ENCODE measurements at places on chromosomes 16 and 17.

- DNase-seq: no peak
These were observed 4.1 kb upstream of the PITPNA start for GRCh38 chr17:1566505-1567199.

DNA sequence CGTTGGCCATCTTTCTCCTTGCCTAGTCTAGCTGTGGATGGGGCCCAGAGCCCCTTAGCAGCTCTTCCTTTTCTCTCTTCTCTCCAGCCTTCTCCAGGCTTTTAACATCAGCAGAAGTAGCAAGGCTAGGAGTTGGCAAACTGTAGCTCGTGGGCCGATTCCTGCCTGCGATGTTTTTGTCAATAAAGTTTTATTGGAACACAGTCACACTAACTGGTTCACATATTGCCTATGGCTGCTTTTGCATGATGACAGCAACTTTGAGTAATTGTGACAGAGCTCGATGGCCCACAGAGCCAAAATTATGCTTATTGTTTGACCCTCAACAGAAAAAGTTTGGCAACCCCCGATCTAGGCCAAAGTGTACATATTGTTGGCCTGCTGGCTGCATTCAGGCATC, 199.9 kb downstream of the RBFOX1 start:
- no peak for DNase-seq

- DNase-seq: no peak
These were observed 4.2 kb upstream of the GFOD2 start for GRCh38 chr16:67723151-67723910.

DNA sequence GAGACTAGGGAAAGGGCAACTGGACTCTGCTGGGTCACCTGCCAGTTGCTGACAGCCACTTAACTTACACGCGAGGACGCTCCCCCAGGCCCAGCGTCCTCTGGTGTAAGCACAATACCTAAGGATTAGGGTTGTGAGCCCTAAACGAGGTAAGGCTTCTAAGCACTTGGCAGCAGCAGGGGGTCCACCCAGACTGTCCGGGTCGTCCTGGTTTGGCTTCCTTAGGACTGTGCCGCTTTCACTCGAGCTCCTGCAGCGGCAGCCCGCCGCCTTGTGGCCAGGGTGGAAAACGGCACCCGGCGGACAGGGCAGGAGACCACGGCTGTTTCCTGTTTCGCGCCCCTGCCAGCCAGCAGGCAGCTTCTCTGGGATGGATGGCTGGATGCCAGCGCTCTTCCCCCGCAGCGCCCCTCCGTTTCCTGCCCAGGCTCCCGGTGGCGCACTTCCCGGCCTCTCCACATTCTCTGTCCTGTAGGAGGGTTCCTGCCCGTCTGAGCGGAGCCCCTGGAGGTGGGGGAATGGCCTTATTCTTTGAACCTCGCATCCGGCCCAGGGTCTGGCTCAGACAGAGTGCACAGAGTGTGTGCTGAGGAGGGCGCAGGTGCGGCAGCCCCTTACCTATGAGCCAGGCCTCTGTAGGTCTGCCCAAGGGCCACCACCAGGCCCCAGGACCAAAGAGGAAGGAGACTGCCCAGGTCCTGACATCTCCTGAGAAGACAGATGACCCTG, 47.0 kb upstream of the AMZ2 start:
- peak; percentile 91 for DNase-seq

DNA sequence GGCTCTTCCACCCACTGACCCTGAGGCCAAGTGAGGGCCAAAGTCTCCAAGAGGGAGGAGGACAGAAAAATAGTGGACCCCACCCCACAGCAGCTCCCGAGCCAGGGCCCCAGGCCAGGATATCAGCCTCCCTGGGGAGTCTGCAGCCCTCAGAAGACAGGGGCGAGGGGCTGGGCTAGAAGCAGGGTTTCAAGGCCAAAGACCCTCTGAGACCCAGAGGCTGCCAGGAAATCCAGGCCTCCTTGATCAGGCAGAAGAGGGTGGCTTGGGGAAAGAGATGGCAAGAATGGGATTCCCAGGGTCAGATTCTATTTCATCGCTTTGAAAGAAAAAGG, 156.1 kb downstream of the ZNF423 start:
- no peak for DNase-seq

- DNase-seq: no peak
These were observed 27.3 kb downstream of the NUP85 start for GRCh38 chr17:75232786-75233185.

DNA sequence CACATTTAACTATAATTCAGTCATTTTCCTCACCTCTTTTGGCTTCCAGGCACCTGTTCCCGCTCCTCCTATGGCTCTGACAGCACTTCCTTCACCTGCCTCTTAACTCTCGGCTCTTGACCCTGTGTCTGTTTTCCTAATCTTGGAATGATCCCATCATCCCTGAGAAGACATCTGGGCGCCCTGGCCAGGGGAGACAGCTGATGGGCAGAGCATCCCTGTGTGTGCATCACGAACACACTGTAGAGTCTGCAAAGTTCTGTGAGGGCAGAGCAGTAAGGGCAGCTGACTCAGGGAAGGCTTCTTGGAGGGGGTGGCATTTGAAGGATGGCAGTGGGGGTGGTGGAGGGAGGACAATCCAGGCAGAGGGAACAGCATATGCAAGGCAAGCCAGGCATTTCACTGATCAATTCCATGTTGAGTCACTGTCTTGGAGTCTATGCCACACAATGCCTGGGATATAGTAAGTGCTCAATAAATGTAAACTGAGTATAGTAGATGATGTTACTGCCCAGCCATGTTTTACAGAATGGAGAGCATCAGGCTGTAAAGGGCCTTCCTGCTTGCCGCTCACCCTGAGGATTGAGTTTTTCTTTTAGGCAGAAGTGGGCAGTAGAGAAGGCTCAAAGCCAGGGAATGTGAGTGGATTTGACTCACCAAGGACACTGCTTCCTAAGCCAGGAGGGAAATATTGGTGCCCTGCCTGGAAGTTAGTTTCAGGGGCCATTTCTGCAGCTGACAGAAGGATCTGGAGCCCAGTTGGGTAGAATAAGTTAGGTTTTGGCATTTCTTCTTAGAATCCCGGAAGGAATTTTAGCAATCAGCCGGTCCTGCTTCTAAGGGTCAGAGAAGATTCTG, 5.8 kb upstream of the RAB11FIP4 start:
- DNase-seq: no peak

- no peak for DNase-seq
These were observed 2.3 kb downstream of the ENPP7 start for GRCh38 chr17:79732804-79733691.

DNA sequence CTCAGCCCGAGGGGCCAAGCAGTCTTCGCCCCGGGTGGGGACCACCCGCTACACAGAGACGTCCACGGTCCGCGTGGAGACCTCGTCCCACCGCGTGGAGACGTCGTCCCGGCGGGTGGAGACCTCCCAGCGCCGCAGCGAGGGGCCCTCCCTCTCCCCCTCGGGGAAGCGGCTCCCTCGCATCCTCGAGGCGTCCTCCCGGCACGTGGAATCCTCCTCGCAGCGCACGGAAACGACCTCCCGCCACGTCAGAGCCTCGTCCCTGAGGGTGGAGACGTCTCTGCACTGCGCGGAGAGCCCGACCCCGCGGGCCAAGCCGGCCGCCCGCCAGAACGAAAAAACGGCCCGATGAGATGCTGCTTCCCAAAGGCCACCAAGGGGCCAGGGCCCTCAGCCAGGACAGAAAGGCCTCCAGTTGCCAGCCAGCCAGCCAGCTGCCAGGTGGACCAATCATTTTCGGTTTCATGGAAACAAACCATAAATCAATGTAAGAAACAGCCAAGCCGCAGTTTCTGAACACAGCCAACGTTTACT, 424 bp downstream of the C17orf100 start:
- DNase-seq: no peak

GRCh38 chr17:63069245-63069644, 103.2 kb downstream of the TANC2 start:
- DNase-seq: no peak

DNA sequence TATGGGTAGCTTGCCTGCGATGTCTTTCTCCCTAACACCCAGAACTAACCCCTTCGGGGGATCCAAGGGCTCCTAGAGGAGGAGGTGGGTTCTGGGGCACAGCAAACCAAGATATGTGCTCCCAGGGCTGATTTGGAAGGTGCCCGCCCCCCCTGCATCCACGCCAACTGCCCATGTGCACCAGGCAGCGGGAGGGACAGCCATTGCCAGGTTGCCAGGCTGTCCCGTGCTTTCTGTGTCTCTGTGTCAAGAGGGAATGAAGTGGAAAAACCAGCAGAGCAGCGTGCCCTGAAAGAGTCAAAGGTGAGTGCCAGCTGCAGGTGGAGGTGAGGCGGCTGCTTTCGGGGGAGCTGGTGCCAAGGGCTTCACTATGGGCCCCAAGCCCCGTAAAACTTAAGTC, 6.4 kb downstream of the TEKT5 start:
- DNase-seq: no peak

DNA sequence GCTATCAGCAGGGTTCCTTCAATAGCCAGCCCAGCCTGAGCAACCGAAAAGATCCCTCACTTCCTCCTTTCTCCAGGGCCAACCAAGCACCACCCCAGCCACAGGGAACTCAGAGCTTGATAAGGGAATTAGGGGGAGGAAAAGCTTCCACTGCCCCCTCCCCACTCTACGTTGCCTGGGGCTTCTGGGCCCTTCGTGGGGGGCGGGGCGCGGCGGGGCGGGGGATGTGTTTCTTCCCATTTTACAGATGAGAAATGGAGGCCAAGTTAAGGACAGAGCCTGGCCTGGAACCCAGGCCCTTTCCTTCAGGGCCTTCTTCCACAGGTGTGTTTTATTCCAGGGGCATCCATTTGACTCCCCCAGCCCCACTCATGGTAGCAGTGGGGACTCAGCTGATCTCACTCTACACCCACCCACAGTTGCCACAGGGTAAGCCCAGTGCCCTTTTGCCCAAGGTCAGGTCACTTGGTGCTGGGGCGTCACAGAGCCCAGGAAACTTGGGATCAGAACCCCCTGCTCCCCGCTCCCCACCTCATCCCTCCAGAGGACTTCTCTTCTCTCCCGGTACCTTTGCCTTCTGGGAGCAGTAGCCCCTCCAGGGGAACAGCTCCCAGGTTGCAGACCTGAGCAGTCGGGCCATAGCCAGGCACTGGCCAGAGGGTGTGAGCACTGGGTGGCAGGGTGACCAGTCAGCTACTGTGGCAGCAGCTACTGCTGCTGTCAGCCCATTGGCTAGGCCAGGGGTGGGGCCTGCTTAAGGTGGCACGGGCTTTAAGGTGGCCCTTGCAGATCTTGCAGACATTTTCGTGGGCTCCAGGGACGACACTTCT, at the start of gene LDHD:
Gene LDHD, minus strand, starts transcription at position 700 of the 830 bp plus-strand sequence. Its CDS starts 60 bp downstream, at position 640.
- no peak for DNase-seq

- DNase-seq: no peak
These were observed 60.8 kb downstream of the TMEM235 start for GRCh38 chr17:78291944-78292910.

DNA sequence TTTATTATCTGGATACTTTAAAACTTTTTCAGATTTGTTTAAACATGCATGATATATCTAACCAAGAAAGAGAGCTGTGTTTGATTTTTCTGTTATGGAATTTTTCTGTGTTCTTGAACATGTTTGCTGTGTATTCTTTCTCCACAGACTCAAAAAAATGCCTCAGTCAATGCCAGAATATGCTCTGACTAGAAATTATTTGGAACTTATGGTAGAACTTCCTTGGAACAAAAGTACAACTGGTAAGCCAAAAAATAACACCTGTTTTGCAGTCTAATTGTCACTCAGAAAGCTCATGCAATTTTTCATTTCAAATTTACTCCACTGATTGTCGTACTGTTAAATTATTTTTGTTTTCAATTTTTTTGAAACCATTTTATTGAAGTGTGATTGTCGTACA, 15.3 kb upstream of the ABCC11 start:
- DNase-seq: no peak

DNA sequence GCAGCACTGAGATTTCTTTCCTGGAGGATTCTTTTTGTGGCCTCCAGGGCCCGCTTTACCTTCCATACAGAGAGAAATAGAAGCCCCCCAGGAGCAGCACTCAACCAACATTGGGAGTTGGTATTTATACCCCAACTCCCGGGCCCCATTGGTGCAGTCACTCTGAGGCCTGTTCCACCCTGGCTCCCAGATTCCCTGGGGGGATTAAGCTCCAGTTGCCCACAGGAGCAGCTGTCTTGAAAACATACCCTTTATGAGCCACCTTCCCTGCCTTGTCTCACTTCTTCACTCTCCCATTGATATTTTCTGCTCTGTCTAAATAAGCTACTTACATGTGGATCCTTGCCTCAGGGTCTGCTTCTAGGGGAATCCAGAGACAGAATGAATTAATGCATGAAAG, 167.8 kb downstream of the KATNIP start:
- DNase-seq: no peak

- no peak for DNase-seq
These were observed 6.2 kb downstream of the ZNF423 start for GRCh38 chr16:49849754-49850108.

GRCh38 chr17:62668091-62668804, 40.8 kb downstream of the MRC2 start:
- no peak for DNase-seq

DNA sequence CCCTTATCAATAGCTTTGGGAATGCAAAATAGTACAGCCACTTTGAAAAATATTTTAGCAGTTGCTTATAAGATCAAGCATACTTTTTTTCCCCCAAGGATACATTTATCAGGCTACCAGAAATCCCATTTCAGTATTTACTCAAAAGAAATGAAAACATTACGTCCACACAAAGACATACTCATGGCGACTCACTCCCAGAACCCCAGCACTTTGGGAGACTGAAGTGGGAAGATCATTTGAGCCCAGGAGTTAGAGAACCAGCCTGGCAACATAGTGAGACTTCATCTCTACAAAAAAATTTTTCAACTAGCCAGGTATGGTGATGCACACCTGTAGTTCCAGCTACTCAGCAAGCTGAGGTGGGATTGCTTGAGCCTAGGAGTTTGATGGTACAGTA, 5.9 kb downstream of the SKA2 start:
- DNase-seq: no peak

GRCh38 chr16:50742576-50743200, 802 bp downstream of the CYLD start:
- no peak for DNase-seq

- peak; percentile 19 for DNase-seq
These were observed 1.6 kb downstream of the CTCF start for GRCh38 chr16:67563708-67564468.

GRCh38 chr17:17140590-17140980, 65.5 kb downstream of the PLD6 start:
- DNase-seq: no peak

DNA sequence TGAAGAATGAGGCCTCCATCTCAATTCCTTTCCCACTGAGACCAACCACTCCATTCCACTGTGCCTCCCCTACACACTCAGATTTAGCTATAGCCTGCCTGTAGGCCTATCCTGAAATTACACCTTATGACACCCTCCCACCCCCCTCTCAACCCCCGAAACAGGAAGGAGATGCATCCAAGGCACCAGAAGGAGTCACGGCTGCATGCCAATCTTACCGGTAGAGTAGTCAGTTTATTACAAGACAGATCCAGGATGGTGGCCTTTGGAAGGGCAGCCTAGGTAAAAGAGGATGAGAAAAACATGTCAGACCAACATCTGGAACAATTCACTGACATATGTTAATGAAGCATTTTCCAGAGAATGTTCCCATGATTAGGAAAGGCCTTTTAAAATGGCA, 2.6 kb downstream of the LRRC59 start:
- DNase-seq: no peak

- no peak for DNase-seq
These were observed 25.0 kb downstream of the CBFA2T3 start for GRCh38 chr16:88951989-88952388.
